NCI-H1417 (cell line): ENCODE measurements at places on chromosomes 4 and X.

DNA sequence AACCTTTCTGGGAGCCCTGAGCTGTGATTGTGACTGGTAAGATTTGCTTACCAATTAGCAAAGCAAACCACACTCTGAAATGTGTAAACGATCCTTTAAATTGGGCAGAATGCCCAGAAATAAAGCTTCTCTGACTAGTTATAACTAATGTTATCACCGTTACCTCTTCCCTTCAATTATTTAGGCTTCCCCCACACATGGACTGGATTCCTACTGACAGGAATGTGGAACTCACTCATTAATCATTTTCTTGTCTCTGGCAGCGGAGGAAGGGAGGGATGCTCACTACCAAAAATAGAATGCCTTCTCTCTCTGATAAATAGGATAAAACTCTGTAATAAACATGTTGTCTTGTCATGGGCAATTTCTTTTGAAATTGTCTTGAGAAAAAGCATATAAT lies 25.3 kb upstream of the NWD2 start:
- peak; percentile 23 for DNase-seq

- no peak for DNase-seq
Observed at GRCh38 chrX:17721715-17722114, 15.6 kb upstream of the SCML1 start.

DNA sequence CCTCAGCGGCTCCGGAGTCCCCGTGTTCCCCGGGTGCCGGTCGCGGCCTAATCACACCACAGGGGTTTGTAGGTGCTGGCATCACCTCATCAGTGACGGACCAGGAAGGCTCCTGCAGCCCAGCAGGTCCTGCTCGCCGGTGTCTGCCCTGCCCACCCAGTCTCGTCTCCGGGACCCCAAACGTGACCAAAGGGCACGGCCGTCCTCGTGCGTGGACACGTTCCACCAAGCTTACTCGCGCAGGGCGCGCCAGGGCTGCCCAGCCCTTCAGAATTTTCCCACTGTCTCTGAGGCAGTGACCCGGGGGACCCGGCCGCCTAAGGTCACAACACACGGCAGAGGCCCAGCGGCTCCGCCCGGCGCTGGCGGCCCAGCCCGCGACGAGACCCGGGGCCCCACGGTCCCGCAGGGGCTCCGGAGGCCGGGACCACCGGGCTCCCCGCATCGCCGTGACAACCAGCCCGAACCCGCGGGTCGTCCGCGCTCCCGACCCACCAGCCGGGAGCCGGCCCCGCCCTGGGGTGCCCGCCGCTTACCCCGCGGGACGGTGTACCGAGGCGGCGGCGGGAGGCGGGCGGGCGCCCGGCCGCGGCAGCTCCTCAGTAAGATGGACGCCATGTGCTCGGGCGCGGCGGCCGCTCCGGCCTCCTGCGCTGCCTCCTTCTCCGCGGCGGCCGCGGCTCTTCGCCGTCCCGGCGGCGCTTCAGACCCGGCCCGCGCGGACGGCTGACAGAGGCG lies 454 bp downstream of the LETM1 start:
- no peak for DNase-seq

- DNase-seq, result no peak
Observed at GRCh38 chrX:129783291-129783713, 3.6 kb downstream of the SASH3 start.

GRCh38 chr4:73067971-73068394 lies 1.5 kb downstream of the COX18 start:
- peak; percentile 43 for DNase-seq

- no peak for DNase-seq
Observed at GRCh38 chr4:18686338-18687037, 664.9 kb upstream of the LCORL start.

- no peak for DNase-seq
Observed at GRCh38 chrX:33171041-33171440, 40.3 kb downstream of the DMD start.

DNA sequence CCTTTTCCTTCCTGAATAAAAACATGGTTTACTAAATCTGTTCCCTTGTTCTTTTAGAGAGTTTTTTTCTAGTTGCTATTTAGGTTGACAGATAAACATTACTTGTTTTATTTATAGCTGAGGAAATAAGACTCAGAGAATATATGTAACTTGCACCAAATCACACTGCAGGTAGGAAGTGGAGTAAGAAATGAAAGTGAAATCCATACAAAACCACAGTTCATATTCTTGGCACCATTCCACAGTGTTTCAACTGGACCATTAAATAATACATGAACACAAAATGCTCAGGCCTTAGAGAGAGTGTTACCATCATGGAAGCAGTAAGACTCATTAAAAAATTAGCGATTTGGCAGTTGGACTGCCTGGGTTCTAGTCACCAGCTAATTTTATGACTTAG lies 326.9 kb upstream of the SLIT2 start:
- DNase-seq, result no peak

DNA sequence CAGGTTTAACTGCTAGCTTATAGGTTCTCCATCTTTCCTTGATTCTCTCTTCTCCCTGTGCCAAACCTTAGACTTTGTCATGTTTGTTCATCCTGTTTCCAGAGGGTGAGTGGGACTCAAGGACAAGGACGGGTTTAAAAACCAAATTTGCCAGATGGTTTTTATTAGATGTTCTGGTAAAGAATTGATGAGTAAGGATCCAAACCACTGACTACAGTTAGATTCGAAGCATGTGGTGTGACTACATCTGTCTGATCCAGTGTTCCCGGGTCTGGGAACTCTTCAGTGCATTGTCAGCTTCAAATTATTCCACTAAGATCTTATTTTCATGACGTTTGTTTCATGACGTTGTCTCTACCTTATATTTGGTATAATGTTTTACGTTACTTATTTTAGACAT lies 37.5 kb downstream of the MTMR1 start:
- DNase-seq, result no peak

DNA sequence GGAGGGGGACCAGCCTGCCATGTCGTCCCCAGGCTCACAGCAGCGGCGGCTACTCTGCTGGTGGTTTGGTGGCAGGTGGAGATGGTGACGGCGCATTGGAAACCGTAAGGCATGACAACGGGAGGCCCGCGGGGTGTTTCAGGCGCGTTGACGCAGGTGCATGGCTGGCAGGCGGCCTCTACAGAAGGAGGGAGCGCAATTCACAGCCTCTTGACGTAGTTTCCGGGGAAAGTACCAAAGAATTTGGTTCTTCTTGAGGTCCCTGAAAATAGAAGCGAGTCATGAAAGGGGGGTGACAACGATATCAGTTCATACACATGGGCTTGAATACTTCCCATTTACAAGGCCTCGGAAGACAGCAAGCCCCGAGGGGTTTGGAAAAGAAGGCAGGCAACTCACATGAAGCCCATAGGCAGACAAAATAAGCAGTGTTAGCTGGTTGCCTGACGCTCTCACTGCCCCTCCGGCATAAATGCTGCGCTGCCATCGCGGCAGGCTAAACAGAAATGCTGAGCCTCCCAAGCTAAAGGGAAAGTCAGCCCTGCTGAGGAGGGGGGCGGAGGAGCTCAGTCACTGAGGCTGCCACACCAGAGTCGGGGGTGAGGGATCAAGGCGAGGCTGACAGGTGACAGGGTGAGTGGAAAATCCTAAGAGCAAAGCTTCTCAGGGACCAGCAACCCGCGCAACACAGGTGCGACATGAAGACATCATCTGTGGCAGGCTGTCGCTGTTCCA lies 52.3 kb upstream of the PDLIM3 start:
- no peak for DNase-seq
